ENCODE measurements at places on chromosomes 12 and 14.

- no peaks in the 10 kb centered on the region for H3K4me1 ChIP-seq
- no peak overlapping the region for H3K27ac ChIP-seq
- DNase-seq = no peak
- no peak overlapping the region for H3K4me3 ChIP-seq
- H3K36me3 ChIP-seq = no peaks in the 10 kb centered on the region
- peaks cover 23% of the 10 kb centered on the region for H3K27me3 ChIP-seq
Measured at GRCh38 chr14:96754162-96754844, 42.9 kb upstream of the VRK1 start.

- no peaks in the 10 kb centered on the region for H3K4me1 ChIP-seq
- no peaks in the 10 kb centered on the region for H3K36me3 ChIP-seq
- DNase-seq = no peak
- peaks cover 4% of the 10 kb centered on the region for H3K27me3 ChIP-seq
- no peak overlapping the region for H3K27ac ChIP-seq
Measured at GRCh38 chr12:131139363-131140068, 185.8 kb downstream of the ADGRD1 start.

DNA sequence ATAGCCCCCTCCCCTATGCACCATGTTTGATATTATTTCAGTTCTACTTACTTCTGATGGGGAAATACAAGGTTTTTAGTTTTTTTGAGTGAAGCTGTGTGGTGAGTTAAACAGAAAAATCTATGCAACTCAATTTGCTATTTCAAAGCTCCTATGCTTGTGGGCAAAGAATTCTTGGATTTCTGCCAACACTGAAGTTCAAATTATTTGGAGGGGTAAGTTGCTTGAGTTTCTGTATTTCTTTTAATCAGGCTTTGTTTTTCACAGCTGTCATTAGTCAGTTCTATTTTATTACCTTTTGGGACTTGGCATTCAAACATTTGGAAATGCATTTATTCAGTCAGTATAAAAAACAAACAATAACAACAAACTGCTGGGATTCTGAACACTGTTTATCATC lies 407.5 kb upstream of the MGAT4C start:
- H3K27ac ChIP-seq = no peak overlapping the region
- H3K27me3 ChIP-seq = no peaks in the 10 kb centered on the region
- no peak for DNase-seq
- H3K4me3 ChIP-seq = no peak overlapping the region
- no peaks in the 10 kb centered on the region for H3K4me1 ChIP-seq

- H3K4me3 ChIP-seq = peak overlapping the region; percentile 99
- peaks cover 13% of the 10 kb centered on the region for H3K36me3 ChIP-seq
- H3K4me1 ChIP-seq = peaks cover 39% of the 10 kb centered on the region
- peak; percentile 62 for DNase-seq
Measured at GRCh38 chr12:10721651-10722501, 1.2 kb downstream of the YBX3 start.

DNA sequence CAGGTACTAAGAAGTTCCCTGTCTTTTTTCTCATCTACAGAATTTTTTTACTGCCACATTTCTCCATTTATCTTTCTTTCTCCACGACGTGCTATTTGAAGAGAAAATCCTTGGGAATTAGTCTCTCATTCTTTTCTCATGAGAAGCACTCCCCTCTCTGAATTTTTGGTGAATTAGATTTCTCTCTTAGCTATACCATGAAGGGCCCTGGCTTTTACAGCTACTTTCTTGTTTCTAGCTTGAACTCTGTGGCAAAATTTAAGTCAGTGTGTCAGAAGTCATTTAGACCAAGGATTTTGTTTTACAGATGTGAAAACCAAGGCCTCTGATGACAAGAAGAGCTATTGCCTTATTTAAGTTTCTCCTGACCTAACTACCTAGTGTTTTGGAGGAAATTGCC lies 213.1 kb downstream of the AEBP2 start:
- peaks cover 3% of the 10 kb centered on the region for H3K36me3 ChIP-seq
- H3K4me1 ChIP-seq = no peaks in the 10 kb centered on the region
- no peak overlapping the region for H3K27ac ChIP-seq
- H3K4me3 ChIP-seq = no peak overlapping the region
- no peaks in the 10 kb centered on the region for H3K27me3 ChIP-seq
- no peak for DNase-seq

- DNase-seq = no peak
- H3K27me3 ChIP-seq = no peaks in the 10 kb centered on the region
- peak overlapping the region; percentile 97 for H3K4me3 ChIP-seq
- H3K27ac ChIP-seq = peak overlapping the region; percentile 99
- peaks cover 43% of the 10 kb centered on the region for H3K4me1 ChIP-seq
- peaks cover 10% of the 10 kb centered on the region for H3K36me3 ChIP-seq
Measured at GRCh38 chr14:24443053-24443665, 583 bp upstream of the SDR39U1 start.

GRCh38 chr14:67269298-67270060 lies 28.2 kb downstream of the PALS1 start:
- peaks cover 1% of the 10 kb centered on the region for H3K36me3 ChIP-seq
- no peak for DNase-seq
- H3K4me3 ChIP-seq = no peak overlapping the region
- H3K4me1 ChIP-seq = peaks cover 9% of the 10 kb centered on the region
- no peak overlapping the region for H3K27ac ChIP-seq
- no peaks in the 10 kb centered on the region for H3K27me3 ChIP-seq

DNA sequence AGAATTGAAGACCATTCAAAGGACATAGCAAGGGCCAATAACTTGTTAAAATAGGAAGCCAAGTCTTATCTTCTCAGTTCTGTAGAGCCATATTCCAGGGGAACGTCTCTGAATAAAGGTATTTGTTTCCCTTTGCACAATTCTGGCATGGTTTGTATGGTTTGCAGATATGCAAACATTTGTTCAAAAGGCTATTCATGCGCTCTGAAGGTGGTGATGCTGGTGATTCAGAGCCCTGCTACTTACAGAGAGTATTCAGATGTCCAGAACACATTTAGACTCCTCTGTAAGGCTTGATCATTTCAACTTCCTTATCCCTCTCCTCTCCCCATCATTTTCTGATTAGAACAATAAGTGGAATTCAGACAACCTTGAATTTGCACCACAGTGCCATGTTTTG lies 35.9 kb downstream of the SLC4A8 start:
- no peaks in the 10 kb centered on the region for H3K27me3 ChIP-seq
- no peaks in the 10 kb centered on the region for H3K36me3 ChIP-seq
- H3K27ac ChIP-seq = no peak overlapping the region
- no peaks in the 10 kb centered on the region for H3K4me1 ChIP-seq

- DNase-seq = peak; percentile 48
- H3K27me3 ChIP-seq = peaks cover 13% of the 10 kb centered on the region
- H3K4me1 ChIP-seq = peaks cover 40% of the 10 kb centered on the region
- H3K4me3 ChIP-seq = peak overlapping the region; percentile 89
Measured at GRCh38 chr12:48198672-48198971, 4.5 kb downstream of the OR10AD1 start.

GRCh38 chr12:96237465-96238077 lies 43.4 kb downstream of the ELK3 start:
- DNase-seq = peak; percentile 47
- no peaks in the 10 kb centered on the region for H3K27me3 ChIP-seq
- H3K4me1 ChIP-seq = peaks cover 73% of the 10 kb centered on the region
- H3K4me3 ChIP-seq = peak overlapping the region; percentile 15

DNA sequence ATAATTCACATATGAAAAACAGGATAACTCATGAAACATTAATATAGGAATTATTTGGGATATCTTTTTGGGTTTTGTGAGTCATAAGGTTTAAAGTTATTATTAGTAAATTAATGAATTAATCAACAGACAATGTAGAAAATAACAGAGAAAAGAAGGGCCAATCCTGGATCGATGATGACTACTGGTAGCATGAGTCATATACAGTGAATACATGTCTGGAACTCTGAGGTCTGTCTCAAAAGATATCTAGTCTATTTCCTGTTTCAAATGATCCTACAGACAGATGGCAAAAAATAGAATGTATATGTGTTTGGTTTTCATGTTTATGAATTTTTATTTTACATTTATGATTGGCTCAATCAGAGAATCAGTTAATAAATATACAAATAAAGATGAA lies 86.4 kb upstream of the RTL1 start:
- no peaks in the 10 kb centered on the region for H3K36me3 ChIP-seq
- H3K4me3 ChIP-seq = no peak overlapping the region
- no peak for DNase-seq
- H3K27me3 ChIP-seq = peaks cover 5% of the 10 kb centered on the region
- no peak overlapping the region for H3K27ac ChIP-seq

DNA sequence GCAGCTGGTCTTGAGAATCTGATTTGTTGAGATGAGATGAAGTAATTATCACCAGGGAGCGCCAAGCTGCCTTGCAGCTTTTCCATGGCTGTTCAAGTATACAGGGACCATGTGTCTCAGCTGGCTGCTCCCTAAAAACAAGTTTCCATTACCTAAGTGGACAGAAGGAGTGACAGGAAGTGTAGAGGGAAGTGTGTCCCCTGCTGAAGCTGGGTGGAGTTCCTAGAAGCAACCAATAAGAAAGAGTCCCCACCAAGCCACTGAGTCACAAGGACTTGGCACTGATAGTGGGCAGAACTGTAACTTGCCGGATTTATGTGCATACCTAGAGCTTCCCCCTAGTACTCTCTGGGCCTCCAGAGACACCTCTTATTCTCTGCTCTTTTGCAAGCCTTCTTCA lies 1.5 kb upstream of the GPX2 start:
- H3K4me3 ChIP-seq = no peak overlapping the region
- DNase-seq = no peak
- H3K4me1 ChIP-seq = peaks cover 36% of the 10 kb centered on the region
- peaks cover 4% of the 10 kb centered on the region for H3K36me3 ChIP-seq
- no peaks in the 10 kb centered on the region for H3K27me3 ChIP-seq
- no peak overlapping the region for H3K27ac ChIP-seq

DNA sequence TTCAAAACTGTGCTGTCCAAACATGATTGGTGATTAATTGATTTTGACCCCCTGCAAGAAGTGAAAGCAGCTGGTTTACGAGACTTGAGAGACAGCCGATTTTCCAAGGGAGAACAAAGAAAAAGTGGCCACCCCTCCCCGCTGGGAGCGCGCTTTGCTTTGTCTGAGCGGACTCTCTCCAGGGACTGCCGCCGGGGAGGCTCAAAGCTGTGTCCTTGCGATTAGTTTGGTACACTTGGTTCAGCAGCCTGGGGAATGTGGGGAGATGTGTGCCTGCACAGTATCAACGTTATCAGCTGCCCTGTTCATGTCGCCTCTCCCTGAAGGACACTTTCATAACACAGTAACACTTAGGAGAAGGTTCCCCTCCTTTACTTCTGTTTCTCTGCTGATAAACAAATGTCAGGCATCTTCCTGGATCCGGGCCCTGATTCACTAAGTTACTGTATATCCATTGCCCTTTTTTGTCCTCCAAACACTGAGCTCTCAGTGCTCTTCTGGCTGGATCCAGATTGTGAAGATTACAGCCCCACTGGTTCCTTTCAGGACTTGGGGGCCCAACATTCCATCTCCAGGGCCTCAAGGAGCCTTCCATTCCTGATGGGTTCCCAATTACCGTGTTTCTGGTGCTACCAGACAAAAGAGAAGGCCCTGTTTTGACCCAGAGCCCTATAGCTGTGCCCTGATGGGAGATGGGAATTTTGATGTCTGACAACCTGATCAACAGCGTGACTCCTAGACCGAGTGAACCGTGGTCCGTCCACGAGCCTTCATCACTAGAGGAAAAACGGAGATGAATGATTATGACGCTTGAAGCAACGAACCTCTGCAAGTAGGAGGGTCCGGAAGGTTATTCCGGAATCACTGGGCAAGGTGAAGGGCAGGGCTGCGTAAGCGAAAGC lies 31.7 kb upstream of the TUBA1C start:
- no peak for DNase-seq
- no peaks in the 10 kb centered on the region for H3K27me3 ChIP-seq
- H3K4me3 ChIP-seq = peak overlapping the region; percentile 88
- H3K36me3 ChIP-seq = no peaks in the 10 kb centered on the region

GRCh38 chr14:73686901-73687300 lies 27.3 kb downstream of the PNMA1 start:
- no peak overlapping the region for H3K4me3 ChIP-seq
- H3K36me3 ChIP-seq = peaks cover 1% of the 10 kb centered on the region
- H3K4me1 ChIP-seq = no peaks in the 10 kb centered on the region
- H3K27ac ChIP-seq = peak overlapping the region; percentile 46
- no peak for DNase-seq

DNA sequence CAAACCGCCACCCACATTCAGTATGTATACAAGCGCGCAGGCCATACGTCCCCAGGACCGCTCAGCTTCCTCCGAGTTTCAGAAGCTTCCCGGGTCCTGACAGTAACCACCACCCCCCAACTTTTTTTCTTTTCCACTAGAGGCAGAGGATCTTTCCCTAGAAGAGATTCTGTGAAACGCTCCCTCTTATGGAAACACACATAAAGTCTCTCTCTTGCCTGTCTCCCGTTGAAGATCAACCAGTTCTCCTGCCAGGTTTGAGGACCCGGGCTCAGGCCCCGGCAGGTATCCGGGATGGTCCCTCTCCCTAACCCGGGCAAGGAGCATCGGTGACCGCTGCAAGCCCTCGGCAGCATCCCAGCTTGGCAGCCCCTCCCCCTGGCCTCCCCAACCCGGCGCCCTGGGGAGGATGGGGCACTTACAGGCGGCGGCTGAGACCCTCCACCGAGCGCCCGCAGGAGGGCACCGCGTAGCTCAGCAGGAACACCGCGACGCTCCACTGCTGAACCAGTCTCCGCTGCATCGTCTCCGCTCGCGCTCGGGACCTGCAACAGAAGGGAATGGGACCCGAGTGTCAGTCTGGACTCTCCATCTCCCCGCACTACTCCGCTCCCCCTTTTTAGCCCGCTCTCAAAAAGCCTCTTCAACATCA lies 3.4 kb downstream of the PTHLH start:
- H3K4me1 ChIP-seq = peaks cover 24% of the 10 kb centered on the region
- no peak overlapping the region for H3K27ac ChIP-seq
- H3K4me3 ChIP-seq = peak overlapping the region; percentile 91

DNA sequence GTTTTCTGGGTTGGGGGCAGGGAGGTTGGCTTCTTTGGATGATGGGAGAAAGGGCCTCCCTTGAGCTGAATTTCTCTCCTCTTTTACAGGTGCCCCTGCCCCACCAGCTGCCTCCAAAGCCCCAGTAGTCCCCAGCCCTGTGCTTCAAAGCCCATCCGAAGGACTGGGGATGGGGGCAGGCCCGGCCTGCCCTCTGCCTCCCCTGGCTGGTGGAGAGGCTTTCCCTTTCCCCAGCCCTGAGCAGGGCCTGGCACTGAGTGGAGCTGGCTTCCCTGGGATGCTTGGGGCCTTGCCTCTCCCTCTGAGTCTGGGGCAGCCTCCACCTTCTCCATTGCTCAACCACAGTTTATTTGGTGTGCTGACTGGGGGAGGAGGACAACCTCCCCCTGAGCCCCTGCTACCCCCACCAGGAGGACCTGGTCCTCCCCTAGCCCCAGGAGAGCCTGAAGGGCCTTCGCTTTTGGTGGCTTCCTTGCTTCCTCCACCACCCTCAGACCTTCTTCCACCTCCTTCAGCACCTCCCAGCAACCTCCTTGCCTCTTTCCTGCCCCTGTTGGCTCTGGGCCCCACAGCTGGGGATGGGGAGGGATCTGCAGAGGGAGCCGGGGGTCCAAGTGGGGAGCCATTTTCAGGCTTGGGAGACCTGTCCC lies 4.0 kb downstream of the MBD6 start:
- H3K36me3 ChIP-seq = peaks cover 2% of the 10 kb centered on the region
- H3K4me1 ChIP-seq = peaks cover 32% of the 10 kb centered on the region
- DNase-seq = no peak
- H3K27me3 ChIP-seq = no peaks in the 10 kb centered on the region
- no peak overlapping the region for H3K4me3 ChIP-seq

All from activated T-cell treated with anti-CD3 and anti-CD28 coated beads, Interleukin-2, amount 50 U/mL, for 72 hours (primary cell).